ENCODE measurements at places on chromosomes 7 and 10. TPM values are rescaled to one million over a fixed set of nuclear protein-coding genes. Genes with fewer than 3 reads are reported as not detected.
A peak's percentile ranks its signal among the peaks of the same experiment; 100 is the strongest.

GDF2 gene
- total RNA-seq: not detected

IDI2 gene
- total RNA-seq: not detected

ZNF804B gene
- not detected for total RNA-seq

PRKG1 gene
- total RNA-seq: 24.3 TPM

ZNF727 gene
- 1.5 TPM for total RNA-seq

OR6V1 gene
- not detected for total RNA-seq

DNA sequence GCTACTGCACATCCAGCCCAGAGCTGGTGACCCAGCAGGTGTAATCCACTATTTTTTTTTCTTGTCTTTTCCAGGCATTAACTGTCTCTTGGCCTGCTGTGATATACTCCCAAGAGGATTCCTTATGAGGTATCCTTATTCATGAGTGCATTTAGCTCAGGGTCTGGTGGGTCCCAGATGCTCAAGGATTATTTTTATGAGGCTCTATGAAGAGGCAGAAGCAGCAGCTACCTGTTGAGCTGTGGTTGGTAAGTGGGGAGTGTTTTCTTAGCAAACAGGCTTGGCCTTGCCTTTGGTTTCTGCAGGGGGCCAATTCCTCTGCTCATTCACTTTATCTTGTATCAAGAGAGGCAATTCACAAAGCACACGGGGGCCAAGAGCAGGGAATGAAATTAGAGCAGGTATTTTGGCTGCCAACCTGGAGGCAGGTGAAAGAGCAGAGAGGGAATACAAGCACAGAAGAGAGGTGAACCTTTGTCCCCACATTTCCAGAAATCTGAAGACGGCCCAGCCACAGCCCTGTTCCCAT lies 221.6 kb downstream of the TMEM178B start:
- H3K27ac ChIP-seq: no peak overlapping the region
- DNase-seq: no peak
- no peaks in the 10 kb centered on the region for H3K36me3 ChIP-seq
- no peaks in the 10 kb centered on the region for H3K27me3 ChIP-seq
- no peak overlapping the region for H3K4me3 ChIP-seq

DNA sequence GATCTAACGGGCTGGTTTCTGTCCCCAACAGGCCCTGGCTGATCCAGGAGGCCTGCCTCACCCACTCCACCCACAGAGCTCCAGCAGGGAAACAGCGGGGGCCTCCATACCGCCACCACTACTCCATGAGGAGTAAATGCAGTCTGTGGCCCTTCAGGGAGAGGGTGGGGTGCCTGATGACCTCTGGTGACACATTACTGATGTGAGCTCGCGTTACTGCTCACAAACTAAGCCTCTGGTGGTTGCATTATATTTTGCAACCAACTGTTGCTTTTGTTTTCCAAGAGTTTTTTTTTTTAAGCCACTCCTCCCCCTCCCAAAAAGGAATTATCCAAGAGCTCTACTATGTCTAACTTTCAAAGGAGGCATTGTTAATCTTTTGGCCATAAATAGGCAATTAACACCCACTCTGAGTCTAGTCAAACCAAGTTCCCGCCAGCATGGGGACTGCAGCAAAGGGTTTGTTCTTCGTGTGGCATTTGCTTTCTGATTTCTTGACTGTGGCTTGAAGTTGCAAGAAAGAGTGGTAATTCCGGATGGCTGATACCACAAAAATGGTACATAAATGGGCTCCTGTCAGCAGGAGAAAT lies 72.6 kb downstream of the FAM53B start:
- H3K27me3 ChIP-seq: no peaks in the 10 kb centered on the region
- no peak for DNase-seq
- no peak overlapping the region for H3K27ac ChIP-seq
- no peak overlapping the region for H3K4me3 ChIP-seq
- H3K36me3 ChIP-seq: no peaks in the 10 kb centered on the region
- peaks cover 19% of the 10 kb centered on the region for H3K4me1 ChIP-seq

DNA sequence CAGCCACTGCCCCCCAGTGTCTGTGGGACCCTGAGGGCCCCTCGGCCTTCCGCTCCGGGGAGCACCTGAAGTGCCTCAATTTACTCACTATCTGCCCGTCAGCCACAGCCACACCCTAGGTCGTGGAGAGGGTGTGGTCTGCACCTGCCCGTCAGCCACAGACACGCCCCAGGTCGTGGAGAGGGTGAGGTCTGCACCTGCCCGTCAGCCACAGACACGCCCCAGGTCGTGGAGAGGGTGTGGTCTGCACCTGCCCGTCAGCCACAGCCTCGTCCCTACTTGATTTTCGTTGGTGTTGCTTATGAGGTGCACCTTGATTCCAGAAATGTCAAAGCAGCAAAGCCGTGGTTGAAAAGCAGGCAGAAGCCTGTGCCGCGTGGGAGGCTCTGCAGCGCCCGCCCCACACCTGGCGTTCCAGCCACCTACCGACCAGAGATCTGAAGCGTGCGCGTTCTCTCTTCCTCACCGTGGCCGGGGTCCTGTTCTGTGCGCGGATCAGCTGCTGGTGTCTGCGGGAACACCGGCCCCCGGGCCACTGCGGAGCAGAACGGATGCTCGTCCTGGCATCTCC lies 101.6 kb downstream of the DYNC2I1 start:
- no peak overlapping the region for H3K27ac ChIP-seq
- H3K4me1 ChIP-seq: peaks cover 19% of the 10 kb centered on the region
- DNase-seq: no peak
- no peaks in the 10 kb centered on the region for H3K36me3 ChIP-seq
- H3K4me3 ChIP-seq: no peak overlapping the region

DNA sequence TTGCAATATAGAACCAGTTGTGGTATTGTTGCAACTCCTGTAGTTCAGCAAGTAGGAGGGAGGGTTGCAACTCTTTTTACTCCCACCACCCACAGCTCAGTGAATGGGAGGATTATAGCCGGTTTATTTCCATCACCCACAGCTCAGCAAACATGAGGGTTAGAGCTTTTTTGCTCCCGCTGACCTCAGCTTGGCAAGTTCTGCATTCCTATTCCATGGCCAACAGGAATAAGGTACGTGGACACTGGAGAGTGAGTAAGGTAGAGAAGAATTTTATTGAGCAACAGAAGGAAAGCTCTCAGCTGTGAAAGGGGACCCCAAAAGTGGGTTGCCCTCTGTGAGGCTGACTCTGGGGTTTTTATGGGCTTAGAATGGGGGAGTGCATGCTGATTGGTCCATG lies 167.1 kb upstream of the SMIM30 start:
- no peaks in the 10 kb centered on the region for H3K36me3 ChIP-seq
- no peaks in the 10 kb centered on the region for H3K27me3 ChIP-seq
- H3K4me1 ChIP-seq: no peaks in the 10 kb centered on the region
- H3K4me3 ChIP-seq: no peak overlapping the region
- no peak for DNase-seq

DNA sequence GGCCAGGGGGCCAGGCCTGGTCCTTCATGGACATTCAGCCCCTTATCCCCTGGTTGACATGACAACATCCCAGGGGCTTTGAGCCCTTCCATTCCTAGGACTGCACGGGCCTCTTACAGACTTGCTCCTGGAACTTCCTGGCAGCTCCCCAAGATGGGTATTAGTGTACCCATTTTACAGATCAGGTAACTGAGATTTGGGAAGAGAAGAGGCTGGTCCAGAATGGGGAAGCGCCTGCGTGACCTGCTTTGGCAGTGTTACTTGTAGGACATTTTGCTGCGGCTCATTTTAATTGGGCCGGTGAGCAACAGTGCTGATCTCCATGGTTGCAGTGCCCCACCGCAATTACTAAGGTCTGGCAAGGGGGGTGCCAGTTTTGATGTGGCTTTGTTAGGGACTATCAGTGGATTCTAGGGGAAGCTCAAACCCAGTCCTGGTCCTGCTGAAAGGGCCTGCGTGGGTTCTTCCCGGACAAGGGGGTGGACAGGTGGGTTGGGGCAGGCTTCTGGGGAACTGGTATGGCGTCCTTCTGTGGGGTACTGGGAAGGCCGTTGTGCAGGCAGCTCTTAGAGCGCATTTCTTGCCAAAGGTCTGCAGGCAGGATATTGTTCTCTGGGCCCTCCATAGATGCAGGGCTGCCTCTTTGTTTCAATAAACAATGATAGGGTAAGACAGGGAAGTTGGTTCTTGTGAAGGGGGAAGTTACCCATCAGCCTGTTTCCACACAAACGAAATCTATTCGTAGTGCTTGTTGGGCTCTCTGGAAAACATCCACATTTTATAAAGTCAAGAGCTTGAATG lies 137.6 kb downstream of the RGS10 start:
- no peak overlapping the region for H3K4me3 ChIP-seq
- H3K27ac ChIP-seq: peak overlapping the region; percentile 21
- no peaks in the 10 kb centered on the region for H3K36me3 ChIP-seq
- DNase-seq: no peak
- H3K4me1 ChIP-seq: peaks cover 15% of the 10 kb centered on the region

- no peaks in the 10 kb centered on the region for H3K27me3 ChIP-seq
- no peaks in the 10 kb centered on the region for H3K36me3 ChIP-seq
- H3K4me3 ChIP-seq: no peak overlapping the region
- no peak for DNase-seq
- H3K4me1 ChIP-seq: no peaks in the 10 kb centered on the region
Measured at GRCh38 chr7:45434167-45434784, 139.9 kb upstream of the ADCY1 start.

DNA sequence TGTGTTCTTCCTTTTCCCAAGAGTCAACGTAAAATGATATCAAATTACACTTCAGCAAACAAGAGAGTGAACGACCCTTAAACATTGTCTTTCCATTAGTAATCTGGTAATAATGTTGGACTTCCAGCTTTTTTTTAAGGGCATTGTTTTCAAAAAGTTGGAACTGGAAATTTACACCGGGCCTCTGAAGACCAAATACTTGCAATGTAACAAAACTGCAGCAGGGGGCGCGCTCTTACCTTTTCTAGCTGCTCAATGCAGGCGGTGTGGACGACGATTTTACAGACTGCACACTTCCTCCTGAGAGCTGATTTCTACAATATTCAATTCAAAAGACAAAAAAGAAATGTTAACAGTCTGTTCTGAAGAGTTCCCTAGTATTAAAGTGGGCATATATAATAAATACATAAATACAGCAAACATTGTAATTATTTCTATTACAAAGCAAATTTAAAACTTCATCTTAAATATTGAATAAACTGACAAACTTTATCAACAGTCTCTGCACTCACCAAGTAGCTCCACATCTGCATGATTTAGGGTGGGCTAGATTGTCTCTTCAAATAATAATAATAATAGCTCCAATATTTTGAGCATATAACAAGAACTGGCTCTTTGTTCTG lies 190.4 kb downstream of the DGKI start:
- no peaks in the 10 kb centered on the region for H3K4me1 ChIP-seq
- DNase-seq: peak; percentile 89
- H3K27ac ChIP-seq: no peak overlapping the region

GRCh38 chr7:75823198-75823910 lies 9.7 kb upstream of the CCL24 start:
- no peak overlapping the region for H3K27ac ChIP-seq
- no peaks in the 10 kb centered on the region for H3K4me1 ChIP-seq
- no peaks in the 10 kb centered on the region for H3K36me3 ChIP-seq

DNA sequence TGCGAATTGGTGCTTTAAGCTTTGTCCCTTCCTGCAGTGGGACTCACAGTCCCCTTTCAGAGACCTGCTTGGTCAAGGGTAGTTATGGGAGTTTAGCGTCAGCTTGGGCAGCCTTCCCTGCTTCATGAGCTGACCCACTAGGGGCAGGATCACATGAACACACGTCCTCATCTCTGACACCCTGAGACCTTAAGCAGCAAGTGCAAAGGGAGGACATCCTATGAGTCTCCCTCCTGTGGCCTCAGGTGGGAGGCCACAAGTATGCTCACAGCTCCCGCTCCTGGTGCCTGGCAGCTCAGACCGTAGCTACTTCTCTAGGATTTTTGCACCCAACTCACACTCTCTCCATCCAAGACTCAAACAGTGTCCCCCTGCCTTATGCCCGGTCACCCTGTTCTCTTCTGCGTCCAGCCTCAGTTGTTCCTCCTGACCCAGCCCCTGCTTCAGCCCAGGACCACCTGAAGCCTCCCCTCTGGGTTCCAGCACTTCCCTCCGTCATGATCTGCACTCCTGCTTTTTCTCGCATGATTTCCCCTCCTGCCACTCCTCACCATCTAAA lies 136.6 kb upstream of the FAM20C start:
- no peaks in the 10 kb centered on the region for H3K27me3 ChIP-seq
- DNase-seq: no peak
- H3K27ac ChIP-seq: no peak overlapping the region
- no peaks in the 10 kb centered on the region for H3K4me1 ChIP-seq
- H3K36me3 ChIP-seq: no peaks in the 10 kb centered on the region

DNA sequence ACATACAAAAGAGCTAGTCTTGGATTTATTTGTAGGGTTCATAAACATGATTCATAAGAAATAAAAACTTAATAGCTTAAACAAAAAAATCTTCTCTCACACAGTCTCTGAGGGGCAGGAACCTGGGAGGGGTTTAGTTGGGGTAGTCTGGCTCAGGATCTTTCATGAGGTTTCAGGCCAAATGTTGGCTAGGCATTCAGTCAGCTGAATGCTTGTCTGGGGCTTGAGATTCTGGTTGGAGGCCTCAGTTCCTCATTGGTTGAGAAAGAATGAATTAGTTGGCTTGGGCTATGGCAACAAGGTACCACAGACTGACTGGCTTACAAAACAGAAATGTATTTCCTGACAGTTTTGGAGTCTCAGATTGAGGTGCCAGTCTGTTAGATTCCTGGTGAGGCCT lies 74.3 kb downstream of the ANKRD7 start:
- H3K27ac ChIP-seq: no peak overlapping the region
- no peaks in the 10 kb centered on the region for H3K4me1 ChIP-seq
- no peaks in the 10 kb centered on the region for H3K27me3 ChIP-seq

DNA sequence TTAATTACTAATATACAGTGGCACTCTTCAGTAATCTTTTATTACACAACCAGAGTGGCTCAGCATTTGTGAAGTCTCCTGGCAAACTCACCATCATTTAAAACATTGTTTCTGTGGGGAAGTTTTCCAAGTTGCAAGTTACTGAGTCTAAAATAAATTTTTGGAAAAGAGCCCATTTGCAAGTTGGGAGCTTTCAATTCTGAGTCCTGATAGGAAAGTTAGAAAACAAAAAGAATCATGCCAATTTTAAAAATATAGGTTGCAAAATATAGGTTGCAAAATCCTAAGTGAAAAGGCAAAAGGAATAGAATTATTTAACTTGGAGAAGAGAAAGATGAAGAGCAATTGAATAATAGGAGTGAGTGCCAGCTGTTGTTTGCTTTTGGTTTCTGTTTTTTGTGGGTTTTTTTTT lies 378.8 kb upstream of the C7orf33 start:
- DNase-seq: no peak
- H3K4me3 ChIP-seq: peak overlapping the region; percentile 7
- no peaks in the 10 kb centered on the region for H3K36me3 ChIP-seq
- peaks cover 4% of the 10 kb centered on the region for H3K4me1 ChIP-seq

DNA sequence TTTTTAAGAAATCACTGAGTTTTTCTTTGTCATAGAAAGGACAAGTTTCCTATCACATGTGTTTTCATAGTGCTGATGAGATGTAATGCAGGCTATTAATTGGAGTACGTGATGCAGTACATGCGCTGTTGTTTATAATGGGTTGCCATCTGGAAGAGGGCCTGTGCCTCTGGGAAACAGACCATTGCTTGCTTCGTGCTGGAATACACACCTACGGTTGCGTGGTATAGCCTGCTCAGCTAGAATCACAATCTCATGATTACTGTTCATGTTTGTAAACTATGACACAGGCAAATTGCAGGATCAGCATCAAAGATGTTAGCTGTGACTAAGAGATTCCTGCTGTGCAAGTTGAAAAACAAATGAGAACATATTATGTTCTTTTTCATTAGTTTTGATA lies 107.2 kb upstream of the STEAP1B start:
- H3K4me1 ChIP-seq: no peaks in the 10 kb centered on the region
- no peaks in the 10 kb centered on the region for H3K36me3 ChIP-seq
- H3K27ac ChIP-seq: no peak overlapping the region
- H3K27me3 ChIP-seq: no peaks in the 10 kb centered on the region
- no peak overlapping the region for H3K4me3 ChIP-seq

All from adrenal gland (tissue), 19 donors.